ENCODE measurements at places on chromosomes 12 and 14.

DNA sequence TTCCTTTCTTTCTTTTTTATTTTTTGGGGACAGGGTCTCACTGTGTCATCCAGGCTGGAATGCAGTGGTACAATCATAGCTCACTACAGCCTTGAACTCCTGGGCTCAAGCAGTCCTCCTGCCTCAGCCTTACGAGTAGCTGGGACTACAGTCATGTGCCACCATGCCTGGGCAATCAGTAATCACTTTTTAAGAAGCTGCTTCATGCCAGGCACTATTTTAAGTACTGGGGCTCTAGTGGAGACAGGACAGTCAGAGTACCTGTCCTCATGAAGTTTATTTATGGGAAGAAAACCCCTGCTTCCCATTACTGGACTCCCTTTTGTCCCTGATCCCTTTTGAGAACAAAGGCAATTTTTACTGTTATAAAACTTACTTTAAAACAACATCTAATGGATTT is 124.0 kb upstream of the NPAS3 start:
- DNase-seq = no peak

DNA sequence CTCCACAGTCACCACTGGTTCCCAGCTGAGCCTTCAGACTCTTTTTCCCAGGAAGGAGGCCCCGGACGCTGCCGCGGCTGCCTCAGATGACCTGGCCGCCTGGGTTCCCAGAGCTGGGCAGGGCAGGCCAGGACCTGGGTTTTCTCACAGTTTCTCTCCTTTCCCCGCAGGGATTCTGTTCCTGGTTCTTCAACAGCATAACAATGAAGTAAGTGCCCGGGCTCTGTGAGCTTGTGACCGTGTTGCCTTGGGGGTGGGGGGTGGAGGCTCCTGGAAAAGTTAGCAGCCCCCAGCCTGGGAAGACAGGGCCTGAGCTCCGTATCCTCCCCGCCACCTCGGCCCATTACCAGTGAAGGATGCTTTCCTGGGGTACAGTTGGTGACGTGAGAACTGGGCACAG is 43.7 kb downstream of the TMEM63C start:
- no peak for DNase-seq

- no peak for DNase-seq
These were observed 16.9 kb downstream of the PLEKHG7 start for GRCh38 chr12:92719674-92720073.

DNA sequence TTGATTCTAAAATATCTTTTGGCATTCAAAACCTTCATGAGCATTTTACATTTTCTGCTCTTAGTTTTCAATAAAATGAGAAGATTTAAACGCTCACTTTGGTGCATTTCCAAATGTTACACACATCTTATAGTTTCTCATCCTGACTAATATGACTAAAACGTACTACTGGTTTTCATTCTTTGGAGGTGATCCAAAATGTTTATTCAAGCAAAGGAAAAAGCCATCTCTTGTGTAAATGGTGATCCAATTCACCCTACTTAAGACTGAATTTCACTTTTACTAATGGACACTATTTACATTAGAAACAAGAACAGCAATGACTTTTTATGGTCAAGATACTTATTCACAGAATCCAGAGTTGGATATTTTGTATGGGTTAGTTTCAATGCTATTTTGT is 86.6 kb downstream of the KITLG start:
- no peak for DNase-seq

GRCh38 chr12:6069437-6070093 is 54.9 kb downstream of the VWF start:
- peak; percentile 33 for DNase-seq

- no peak for DNase-seq
These were observed 45.2 kb upstream of the CTDSP2 start for GRCh38 chr12:57891542-57892228.

- DNase-seq = no peak
These were observed 29.9 kb downstream of the HSPB8 start for GRCh38 chr12:119208626-119209061.

- DNase-seq = no peak
These were observed 185.3 kb downstream of the TSPAN9 start for GRCh38 chr12:3262470-3262869.

All from stimulated activated CD4-positive, alpha-beta T cell treated with anti-CD3 and anti-CD28 coated beads, Interleukin-2, amount 100 ng/mL, for 48 hours (primary cell).